ENCODE measurements at places on chromosomes 2 and 18.

DNA sequence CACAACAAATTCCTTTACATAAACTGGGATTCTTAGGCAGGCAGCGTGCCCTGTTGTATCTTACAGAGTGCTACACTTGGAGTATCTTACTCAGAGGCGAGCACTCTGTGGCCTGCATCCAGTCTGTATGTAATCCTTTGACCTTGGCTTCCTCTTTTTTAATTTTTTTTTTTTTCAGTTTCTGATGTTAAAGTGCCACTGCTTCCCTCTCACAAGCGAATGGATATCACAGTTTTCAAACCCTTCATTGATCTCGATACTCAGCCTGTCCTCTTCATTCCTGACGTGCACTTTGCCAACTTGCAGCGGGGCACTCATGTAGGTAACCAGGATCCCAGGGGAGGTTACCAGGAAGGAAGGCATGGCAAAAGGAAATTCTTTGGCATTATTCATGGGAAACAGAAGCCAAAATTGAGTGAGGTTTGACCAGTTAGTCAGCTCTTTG, 40.4 kb downstream of the GRHL1 start:
- no peak for DNase-seq

- DNase-seq: no peak
Measured at GRCh38 chr2:238326801-238327365, 6.6 kb downstream of the TRAF3IP1 start.

GRCh38 chr2:199308567-199308966, 149.2 kb downstream of the SATB2 start:
- DNase-seq: no peak

DNA sequence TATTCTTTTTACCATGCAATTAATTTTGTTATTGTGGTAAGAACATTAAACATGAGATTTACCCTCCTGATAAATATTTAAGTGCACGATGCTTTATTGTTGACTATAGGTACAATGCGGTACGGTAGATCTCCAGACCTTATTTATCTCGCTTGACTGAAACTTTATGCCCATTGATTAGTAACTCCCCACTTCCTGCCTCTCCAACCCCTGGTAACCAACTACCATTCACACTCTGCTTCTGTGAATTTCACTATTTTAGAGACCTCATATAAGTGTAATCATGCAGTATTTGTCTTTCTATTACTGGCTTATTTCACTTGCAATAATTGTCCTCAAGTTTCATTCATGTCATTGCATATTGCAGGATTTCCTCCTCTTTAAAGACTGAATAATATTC, 195.7 kb upstream of the ID2 start:
- DNase-seq: no peak

- no peak for DNase-seq
Measured at GRCh38 chr18:3256693-3257626, 5.0 kb upstream of the MYL12B start.

Data from stimulated activated CD4-positive, alpha-beta T cell treated with anti-CD3 and anti-CD28 coated beads, Interleukin-1b, Interleukin-23, amount 100 ng/mL, for 4 hours (primary cell).